ENCODE measurements at places on chromosomes 5 and 9.
A peak's percentile ranks its signal among the peaks of the same experiment; 100 is the strongest.

DNA sequence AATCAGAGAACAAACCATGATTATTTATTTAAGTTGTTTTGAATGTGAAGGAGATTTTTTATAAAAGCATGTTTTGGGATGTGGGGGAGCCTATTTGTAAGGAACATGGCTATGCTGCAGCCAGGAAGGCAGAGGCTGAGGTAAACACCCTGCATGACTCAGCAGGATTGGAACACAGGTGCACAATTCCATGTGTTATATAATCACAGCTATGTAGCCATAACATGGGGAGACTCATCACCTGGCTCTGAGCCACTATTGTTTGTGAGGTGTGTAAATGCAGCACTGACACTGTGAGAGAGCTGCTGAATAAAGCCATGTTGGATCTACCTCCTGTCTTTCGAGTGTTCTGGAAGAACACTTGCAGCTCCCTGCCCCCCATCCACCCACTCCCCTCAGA is 1009.8 kb downstream of the DNAH5 start:
- no peak for DNase-seq

GRCh38 chr9:107922260-107922659 is 432.7 kb upstream of the KLF4 start:
- no peak for DNase-seq

GRCh38 chr9:92763721-92764380 is 782 bp downstream of the BICD2 start:
- DNase-seq = peak; percentile 62

- no peak for DNase-seq
Observed at GRCh38 chr5:96245140-96246091, 187.6 kb downstream of the PCSK1 start.

GRCh38 chr5:94562327-94562971 is 56.0 kb downstream of the KIAA0825 start:
- no peak for DNase-seq

- DNase-seq = peak; percentile 8
Observed at GRCh38 chr5:31825518-31826068, 186.7 kb downstream of the PDZD2 start.

GRCh38 chr9:102521097-102521755 is 473.9 kb upstream of the CYLC2 start:
- no peak for DNase-seq

DNA sequence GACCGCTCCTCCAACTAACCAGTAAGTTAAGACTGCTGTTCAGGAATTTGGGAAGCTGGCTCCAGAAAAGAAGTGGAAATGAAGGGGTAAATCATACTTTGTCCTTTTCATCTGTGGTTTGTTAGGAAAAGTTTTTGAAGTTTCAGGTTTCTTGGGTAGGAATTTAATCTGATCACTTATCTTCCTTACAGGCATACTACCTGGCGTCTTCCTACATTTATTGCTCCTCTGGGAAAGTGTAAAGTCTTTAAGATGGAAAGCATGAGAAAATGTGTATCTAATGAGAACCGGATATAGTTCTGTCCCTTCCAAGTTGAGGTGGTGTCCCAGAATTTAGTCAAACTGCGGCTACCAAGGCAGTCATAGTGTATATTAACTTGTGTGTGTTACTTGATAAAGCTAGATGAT is 1.3 kb downstream of the RASA1 start:
- DNase-seq = peak; percentile 16

DNA sequence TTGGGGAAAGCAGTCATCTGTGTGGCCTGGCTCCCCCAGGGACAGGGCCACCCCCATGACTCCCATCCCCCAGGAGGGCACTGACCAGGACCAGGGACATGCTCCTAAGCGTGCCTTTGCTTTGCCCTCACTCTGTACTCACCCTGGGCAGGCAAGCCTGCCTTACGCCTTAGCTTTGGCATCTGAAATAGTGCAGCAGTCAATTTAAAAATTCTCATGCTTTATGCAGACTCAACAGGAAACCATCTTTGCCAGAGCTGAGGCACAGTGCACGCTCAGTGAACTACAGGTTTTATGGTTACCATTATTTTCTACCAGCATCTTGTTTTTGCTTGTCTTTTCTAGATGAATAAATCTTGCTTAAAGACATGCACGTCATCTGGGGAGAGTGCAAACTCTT is 323.5 kb downstream of the IRX2 start:
- DNase-seq = no peak

GRCh38 chr5:158407824-158408195 is 548.9 kb upstream of the CLINT1 start:
- DNase-seq = no peak
